ENCODE measurements at places on chromosomes 16 and 17. TPM values are rescaled to one million over a fixed set of nuclear protein-coding genes. Genes with fewer than 3 reads are reported as not detected.

DNA sequence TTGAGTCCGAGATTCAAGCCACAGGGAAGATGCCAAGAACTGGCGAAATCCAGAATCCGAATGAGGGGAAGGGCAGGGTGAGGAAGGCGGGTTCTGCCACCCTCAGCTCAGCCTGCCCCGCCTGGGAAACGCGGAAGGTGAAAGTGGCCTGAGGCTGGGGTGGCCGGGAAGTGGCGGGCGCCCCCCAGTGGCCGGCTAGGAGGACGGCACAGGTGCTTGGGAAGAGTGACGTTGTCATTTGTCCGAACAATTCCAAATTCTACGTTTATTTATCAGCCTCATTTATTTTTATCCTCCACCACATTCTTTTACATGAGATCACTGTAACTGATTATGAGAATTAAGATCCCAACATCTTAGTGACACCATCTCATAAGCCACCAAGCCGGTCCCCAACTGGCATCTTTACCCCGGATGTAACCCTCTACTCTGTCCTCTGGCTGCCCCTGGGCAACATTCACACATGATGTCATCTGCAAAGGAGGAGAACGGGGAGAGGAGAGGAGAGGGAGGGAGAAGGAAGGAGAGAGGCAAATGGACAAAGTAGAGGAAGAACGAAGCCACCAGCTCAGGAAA is 21.3 kb downstream of the SRCIN1 start:
- DNase-seq: peak; percentile 53

DNA sequence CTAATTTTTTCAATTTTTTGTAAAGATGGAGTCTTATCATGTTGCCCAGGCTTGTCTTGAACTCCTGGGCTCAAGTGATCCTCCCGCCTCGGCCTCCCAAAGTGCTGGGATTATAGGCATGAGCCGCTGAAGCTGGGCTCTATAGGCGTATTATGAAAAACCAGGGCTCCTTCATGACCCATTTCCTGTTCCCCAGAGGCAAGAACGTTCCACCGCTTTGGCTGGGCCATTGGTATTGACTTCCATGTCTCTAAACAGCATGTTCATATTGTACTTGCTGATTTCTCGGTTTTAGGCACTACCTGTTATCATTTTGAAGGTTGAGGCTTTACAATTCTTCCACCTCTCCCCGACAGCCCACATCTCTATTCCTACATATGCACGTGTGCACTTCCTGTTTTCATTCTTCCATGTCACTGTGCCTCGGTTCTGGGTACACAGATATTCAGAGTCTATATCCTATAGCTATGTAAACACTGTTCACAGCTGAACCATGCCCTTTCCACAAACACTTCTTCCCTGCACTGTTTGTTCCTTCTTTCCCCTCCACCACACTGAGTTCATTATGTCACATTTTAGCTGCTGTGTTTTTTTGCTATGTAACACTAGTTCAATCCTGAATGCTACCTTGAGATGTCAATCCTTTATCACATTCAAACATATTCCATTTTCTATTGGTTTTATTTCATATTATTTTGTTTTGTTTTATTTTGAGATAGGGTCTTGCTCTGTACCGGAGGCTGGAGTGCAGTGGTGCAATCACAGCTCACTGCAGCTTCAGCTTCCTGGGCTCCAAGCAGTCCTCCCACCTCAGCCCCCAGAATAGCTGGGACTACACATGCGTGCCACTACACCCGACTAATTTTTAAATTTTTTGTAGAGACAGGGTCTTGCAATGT is 16.8 kb upstream of the MAPK3 start:
- no peak for DNase-seq

GRCh38 chr17:67386965-67387551 is 10.0 kb downstream of the PITPNC1 start:
- DNase-seq: no peak

GRCh38 chr16:4313563-4314531 is 2.0 kb upstream of the GLIS2 start:
- DNase-seq: no peak

- DNase-seq: no peak
Measured at GRCh38 chr16:7515543-7515942, 182.9 kb downstream of the RBFOX1 start.

- DNase-seq: no peak
Measured at GRCh38 chr17:81272616-81273015, 22.5 kb downstream of the SLC38A10 start.

DNA sequence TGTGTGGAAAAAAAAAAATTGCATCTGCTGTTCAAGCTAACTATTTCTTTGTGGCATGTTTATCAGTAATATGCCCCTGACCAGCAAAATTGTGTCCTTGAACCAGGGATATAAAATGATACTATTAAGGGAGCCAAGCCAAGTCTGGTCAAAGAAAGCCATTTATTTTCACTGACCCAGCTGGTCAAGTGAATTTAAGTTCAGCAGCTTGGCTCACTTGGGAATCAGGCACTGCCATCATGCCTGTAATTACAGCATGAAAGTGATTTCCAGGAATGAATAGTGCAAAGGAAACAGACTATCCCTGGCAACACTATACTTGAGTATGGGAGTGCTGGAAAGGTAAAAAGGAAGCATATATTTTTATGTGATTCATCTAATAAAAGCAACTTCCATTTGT is 934.6 kb upstream of the CDH8 start:
- DNase-seq: no peak

- DNase-seq: no peak
Measured at GRCh38 chr17:20066253-20066652, 57.1 kb downstream of the SPECC1 start.

- no peak for DNase-seq
Measured at GRCh38 chr16:56669005-56669839, at the start of gene MT1H. Gene MT1H (plus strand): TSS chr16:56669814. CDS start chr16:56669885, 71 bp downstream.

DNA sequence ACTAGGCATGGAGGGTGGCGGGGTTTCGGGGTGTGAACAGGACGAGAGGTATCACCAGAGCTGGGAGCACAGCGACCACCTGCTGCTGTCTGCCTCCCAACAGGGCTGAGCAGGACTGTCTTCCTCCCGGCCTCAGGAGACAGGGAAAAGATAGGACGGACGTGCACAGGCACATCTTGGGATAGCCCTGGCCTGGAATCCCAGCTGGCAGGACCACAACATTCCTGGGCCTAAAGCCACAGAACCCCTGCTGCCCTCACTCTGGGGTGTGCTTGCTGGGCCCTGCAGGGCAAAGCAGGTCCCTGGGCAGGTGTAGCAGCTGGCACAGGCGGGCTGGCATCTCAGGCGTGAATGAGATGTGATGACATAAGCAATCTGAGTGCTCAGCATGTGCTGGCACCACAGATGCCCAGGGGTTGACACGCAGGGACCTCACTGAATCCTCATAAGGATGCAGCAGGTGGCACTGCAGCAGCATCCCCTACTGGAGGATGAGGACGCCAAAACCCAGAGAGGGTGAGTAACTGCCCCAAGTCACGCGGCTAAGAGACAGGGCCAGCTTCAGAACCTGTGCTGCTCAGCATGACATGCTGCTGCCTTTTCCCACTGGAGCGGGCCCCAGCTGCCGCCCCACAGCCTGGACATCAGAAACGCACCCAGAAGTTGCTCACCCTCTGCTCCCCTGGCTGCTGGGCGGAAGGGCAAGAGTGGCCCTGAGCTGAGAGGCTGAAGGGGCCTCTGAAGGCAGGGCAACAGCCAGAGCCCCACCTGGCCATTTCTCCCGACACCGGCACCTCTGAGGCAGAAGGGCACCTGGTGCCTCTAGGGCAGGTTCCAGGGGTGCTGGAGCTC is 7.1 kb downstream of the CORO7 start:
- DNase-seq: no peak

DNA sequence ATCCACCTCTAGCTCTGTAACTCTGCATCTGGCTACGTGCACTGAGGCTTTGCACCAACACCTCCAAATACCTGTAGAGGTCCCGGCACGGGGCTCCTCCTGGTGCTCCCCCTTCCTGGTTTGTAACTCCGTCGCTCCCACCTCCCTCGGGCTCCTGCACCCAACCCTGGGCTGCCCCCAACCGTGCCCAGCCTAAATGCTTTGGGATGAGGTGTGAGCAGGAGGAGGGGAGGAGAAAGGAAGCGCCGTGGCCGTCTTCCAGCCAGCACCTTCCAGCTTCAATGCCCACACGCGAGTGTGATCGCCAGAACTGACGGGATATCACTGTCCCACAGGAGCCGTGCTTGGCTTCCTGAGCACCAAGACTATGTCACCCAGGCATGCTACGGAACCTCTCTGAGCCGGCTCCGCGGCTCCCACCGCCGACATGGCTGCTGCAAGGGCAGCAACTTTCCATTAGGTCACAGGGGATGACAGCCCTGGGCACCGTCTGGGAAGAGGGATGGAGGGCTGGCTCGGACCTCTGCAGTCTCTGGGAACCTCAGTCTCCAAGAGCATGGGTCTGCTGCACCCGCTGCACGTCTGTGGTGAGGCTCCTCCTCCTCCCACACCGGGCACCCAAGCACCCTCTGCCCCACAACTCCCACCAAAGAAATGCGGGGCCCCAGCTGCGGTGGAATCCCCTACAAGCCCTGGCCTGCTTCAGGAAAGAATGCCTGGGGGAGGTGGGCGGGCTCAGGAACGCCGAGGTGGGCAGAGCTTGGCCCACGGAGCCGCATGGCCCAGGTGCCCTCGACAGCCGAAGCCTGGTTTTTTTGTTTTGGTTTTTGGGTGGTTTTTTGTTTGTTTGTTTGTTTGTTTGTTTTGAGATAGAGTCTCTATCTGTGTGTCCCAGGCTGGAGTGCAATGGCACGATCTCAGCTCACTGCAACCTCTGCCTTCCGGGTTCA is 6.4 kb upstream of the SLC38A10 start:
- no peak for DNase-seq

Gene FGF11
- polyA plus RNA-seq: 2.0 TPM

Gene TEX19
- polyA plus RNA-seq: not detected

Gene ZG16B
- not detected for polyA plus RNA-seq

Gene RBFOX1
- 30.1 TPM for polyA plus RNA-seq
